ENCODE measurements at places on chromosomes 3 and 15.

- no peak for DNase-seq
Measured at GRCh38 chr3:185270956-185271332, 17.1 kb upstream of the EHHADH start.

- no peak for DNase-seq
Measured at GRCh38 chr15:59053482-59053881, 51.5 kb upstream of the CCNB2 start.

- DNase-seq: no peak
Measured at GRCh38 chr3:144200004-144200403, 228.4 kb downstream of the DIPK2A start.

GRCh38 chr3:40170395-40170794, 139.1 kb upstream of the EIF1B start:
- no peak for DNase-seq

DNA sequence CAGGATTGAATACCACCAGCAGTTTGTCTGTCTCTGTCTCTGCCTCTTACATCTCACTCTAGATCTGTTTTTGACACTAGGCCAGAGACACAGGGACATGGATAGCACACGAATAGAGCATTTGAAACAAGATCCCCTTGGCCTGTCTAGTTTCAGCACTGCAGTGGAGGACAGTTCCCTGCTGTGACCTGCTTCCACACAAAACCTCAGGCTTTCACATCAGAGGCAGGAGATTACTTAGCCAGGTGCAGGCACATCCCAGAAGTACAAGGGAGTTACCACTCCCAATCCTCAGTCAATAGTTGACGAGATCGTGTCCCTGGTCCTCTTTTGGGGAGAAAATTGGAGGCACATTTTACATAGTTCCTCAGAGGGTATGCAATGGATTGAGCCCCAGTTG, 34.0 kb upstream of the CCK start:
- DNase-seq: peak; percentile 70

GRCh38 chr3:169596126-169596525, 67.4 kb downstream of the MECOM start:
- no peak for DNase-seq

DNA sequence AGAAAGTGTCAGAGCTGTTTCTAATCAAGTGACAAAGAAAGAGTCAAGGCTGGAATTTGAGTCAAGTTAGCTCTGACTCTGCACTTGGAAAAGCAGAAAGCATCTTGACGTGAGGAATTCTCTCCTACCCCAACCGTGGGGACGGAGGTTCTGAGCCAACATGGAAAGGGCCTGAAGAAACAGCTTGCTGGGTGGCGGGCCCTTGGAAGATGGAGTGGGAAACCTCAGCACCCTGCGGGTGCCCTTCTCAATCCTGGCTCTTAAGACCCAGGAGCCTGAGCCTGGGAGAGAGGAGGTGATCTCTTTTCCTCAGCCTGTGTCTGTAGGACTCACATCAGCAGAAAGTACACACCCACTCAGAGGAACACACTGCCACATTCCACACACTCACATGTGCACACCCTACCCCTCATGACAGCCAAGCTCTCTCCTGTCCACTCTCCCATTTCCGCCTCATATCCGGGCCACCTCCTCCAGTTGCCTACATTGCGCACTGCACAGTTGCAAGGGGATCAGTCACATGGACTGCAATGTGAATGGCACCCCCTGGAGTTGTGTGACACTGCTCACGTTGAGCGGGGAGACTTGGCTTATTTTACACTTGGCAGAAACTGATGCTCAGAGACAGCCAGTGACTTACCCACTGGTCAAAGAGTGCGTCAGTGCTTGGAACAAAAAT, 101.5 kb upstream of the SLC6A6 start:
- no peak for DNase-seq

DNA sequence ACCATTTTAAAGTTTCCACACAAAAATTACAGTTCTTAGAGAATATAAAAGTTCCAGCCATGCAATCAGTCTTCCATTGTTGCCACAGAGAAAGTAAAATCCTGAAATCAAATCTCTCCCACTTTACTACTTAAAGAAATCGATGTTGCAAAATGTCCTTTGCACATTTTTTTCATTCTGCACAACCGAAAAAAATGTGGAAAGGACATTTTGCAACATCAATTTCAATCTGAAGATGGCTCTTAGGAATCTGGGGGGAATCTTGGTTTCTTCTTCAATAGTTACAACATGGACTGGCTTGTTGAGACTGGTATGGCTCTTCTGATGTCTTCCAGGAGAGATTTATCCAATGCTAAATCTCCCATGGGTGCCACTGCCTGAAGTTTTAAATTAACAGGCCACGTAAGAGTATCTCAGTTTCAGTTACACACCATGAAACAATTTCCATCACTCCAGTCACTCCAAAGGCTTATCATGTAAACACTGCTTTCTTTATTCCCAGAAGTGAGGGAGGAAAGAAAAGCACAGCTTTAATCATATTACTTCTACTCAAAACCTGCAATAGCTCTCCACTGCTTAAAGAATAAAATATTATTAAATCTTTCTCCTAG, 55.8 kb upstream of the CTNNB1 start:
- no peak for DNase-seq

DNA sequence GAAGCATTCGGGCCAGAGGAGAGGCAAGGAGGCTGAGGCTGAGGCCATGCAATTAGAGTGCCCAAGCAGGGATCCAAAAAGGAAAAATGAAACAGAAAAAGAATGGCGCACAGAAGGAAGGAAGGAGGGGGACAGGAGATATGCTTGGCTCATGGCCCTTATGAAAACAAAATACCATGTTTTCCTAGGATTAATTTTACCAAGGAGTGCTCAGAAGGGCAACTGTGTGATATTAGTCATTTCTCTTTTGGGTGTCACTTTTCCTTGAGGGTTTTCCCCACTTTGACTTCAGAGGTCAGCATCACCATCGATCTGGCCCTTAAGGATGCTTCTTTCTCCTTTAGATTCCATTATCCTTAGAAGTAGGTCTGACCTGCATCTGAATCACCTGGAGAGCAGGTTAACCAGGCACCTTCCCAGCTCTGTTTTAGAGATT, 1.4 kb downstream of the PARP14 start:
- DNase-seq: no peak

DNA sequence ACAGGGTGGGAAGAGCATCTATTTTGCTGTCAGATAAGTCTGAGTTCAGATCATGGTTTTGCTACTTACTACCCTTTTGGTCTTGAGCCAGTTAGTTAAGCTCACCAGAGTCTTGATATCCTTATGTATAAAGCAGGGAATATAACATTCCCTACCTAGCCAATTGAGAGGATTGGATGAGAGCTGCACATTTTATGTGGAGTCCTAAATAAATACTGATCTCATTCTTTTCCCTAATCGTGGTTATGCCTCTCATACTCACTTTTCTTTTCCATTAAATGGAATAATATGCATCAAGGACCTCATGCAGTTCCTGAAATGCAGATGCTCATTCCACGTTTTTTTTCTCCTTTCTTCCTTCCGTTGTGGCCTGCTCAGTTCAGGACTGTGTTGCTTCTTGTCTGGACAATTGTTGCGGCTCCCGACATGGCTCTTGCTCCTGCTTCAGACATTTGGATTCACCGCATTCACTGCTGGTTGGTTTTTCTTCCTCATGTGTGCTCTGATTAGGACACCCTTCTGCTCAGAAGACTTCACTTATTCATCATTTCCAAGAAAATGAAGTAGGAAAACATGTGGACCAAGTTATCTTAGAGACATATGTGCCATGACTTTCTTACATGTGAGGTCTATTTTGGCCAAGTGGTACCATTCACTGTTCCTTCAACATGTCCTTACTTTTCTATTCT, 90.2 kb downstream of the NFKBIZ start:
- no peak for DNase-seq

GRCh38 chr3:119834754-119835370, 53.0 kb downstream of the NR1I2 start:
- no peak for DNase-seq

DNA sequence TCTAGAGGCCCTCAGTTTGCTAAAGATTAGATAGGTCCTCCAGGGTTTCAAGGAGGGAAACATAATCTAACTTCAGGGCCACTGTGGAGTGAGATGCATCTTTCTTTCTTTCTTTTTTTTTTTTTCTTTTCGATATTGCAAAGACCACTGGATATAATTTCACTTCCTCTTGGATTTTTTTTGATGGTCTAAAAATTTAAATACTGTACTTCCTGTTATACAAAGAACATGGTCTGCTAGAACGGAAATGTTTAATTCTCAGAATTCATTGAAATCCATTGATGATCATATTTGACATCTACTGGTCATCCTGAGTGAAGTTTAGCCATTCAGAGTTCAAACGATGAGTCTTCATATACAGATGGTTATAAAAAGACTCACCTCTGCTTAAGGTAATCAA, 808.8 kb upstream of the LMCD1 start:
- DNase-seq: no peak

GRCh38 chr15:73697033-73697467, 12.9 kb downstream of the CD276 start:
- no peak for DNase-seq

DNA sequence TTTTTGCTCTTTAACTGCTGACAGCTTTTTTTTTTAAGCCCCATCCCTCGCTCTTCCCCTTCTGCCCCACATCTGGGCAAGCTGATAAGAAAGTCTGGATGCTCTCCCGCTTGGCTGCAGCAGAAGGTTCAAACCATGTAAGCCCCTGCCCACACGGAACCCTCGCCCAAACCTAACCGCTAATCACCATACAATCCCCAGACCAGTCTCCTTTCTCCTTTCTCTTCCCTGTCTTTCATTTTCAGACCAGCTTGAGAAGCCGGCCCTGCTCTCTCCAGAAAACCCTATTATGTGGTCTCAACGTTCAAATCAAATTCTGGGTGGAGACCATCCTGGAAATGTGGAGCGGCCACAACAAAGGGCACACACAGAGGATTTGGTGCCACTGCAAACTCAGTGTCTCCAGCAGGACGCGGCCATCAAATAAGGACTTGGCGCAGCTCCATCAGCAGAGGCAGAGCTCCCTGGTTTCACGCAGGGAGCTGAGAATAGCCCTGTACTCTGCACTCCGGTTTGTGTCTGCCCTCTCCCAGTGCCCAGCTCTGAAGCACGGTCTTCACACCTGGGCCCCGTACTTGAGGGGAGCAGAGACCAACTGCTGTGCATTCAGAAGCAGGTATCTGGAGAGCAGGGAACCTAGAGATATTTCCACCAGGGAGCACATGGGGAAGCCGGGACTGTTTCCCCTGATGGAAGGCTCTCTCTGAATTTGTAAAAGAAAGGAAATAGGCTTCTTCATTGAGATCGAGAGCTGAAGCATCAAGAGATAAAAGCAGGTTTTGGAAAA, 92.6 kb downstream of the XXYLT1 start:
- DNase-seq: no peak

GRCh38 chr3:150840802-150841515, 64.3 kb downstream of the MINDY4B start:
- DNase-seq: no peak

DNA sequence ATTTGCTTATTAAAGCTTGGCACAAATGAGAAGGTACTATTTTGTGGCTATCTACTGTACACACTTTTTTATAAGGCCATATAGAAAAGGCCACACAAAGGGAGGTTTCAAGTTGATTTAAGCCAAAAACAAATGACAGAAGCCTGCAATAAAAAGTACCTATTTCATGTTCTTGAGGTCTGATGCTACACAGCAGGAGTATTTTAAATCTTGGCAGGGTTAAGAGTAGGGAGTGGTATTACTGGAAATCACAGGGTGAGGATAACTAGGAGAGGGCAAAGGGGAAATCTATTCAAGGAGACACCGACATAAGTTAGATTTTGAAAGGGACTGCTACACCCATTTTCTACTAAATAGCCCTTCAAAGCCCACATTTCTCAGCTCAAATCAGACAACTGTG, 146.2 kb downstream of the GREM1 start:
- DNase-seq: no peak

DNA sequence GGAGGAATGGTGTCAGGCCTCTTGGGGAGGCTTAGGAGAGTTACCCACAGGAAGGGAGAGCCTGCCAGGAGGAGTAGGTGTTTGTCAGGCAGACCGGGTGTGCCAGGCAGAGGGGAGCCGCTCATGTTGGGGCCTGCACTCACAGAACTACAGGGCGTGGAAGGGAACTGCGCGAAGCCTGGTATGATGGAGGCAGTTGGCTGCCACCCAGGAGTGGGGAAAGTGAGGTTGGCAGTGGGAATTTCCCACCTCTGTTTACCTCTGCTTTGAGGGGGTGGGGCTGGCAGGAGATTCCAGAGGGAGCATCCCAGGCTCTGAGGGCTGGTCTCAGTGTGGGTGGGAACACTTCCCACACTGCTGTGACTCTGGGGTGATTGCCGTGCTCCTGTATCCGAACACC, 99.9 kb downstream of the SLCO3A1 start:
- DNase-seq: no peak

GRCh38 chr3:150165396-150166094, 194.8 kb upstream of the PFN2 start:
- no peak for DNase-seq

DNA sequence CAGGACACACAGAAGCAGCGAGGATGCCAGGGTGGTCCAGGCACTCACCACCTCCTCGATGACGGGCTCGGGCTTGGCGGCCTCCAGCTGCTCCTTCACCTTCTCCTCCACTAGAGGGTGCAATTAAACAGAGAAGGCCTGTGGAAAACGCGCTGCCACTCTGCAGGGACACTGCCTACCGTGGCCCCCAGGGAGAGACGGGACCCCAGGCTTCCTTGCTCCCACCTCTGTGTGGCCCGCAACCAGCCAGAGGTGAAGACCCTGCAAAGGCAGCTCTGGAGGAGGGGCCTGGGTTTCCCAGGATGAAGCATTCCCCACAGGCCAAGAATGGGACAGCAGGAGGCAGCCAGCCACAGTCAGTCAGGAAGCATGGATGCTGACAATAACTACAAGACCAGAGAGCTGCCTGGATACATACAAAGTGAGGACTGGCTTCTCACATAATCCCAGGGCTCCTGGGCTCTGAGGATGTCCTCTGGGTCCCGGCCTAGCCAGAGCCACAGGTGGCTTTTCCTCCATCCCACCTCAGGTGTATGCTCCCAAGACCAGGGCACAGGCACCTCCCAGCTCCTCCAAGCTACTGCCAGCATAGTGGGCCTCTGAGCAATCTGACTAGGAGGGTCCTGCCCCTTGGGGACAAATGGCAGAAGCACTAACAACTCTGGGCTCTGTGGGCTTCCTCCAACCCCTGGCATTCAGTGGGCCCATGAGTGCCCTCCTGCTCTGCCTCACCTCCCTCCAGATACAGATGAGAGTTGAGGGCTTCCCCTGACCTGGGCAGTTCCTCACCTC, 46.2 kb downstream of the PTH1R start:
- peak; percentile 33 for DNase-seq

Data from T47D (cell line).